D341Med (cell line): ENCODE measurements at places on chromosomes 3 and 15.

DNA sequence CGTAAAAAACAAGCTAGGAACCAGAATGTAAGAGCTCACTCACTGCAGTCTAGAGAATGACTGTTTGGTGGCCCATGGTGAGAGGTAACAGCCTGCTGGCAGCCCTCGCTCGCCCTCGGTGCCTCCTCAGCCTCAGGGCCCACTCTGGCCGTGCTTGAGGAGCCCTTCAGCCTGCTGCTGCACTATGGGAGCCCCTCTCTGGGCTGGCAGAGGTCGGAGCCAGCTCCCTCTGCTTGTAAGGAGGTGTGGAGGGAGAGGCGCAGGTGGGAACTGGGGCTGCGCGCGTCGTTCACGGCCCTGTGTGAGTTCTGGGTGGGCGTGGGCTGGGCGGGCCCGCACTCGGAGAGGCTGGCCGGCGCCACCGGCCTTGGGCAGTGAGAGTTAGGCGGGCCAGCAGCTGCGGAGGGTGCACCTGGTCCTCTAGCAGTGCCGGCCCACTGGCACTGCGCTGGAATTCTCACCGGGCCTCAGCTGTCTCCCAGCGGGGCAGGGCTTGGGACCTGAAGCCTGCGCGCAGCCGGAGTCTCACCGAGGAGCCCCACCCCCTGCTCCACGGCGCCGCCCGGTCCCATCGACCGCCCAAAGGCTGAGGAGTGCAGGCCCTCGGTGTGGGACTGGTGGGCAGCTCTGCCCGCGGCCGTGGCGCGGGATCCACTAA is 420.6 kb downstream of the RBMS3 start:
- DNase-seq, result no peak

DNA sequence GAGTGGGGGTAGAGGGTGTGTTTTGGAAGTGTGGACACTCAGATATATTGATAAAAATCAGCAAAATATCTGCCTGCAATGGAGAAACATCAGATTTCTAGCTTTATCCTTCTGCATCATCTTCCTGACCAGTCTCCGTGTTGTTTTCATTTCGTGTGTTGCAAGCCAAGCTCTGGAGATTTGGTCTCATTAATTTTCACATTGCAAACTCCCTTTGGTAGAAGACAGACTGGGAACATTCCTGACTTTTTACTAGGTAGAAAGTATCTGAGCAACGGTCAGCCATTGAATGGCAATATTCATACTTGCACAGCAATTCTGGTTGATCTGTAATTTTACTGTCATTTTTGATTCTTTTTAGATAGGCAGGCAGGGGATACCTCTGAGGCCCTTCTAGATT is 30.4 kb downstream of the FSTL1 start:
- DNase-seq, result no peak

DNA sequence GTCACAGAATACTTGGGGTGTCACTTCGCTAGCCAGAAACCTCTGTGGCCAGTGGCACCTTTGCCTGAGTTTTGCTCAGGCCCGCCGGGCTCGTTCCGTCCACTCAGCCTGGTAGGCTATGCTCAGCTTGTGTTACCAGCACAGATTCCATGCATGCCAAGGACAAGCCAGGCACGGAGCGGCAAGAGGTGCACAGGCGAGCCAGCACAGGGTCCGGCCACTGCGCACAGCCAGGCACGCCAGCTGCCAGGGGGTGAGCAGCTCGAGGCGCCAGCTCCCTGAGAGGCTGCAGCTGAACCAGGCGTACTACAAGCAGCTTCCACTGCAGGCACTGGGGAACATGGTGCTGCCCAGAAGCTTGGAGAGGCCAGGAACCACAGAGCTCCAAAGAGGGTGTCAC is 14.7 kb downstream of the PCYT1A start:
- DNase-seq, result no peak

DNA sequence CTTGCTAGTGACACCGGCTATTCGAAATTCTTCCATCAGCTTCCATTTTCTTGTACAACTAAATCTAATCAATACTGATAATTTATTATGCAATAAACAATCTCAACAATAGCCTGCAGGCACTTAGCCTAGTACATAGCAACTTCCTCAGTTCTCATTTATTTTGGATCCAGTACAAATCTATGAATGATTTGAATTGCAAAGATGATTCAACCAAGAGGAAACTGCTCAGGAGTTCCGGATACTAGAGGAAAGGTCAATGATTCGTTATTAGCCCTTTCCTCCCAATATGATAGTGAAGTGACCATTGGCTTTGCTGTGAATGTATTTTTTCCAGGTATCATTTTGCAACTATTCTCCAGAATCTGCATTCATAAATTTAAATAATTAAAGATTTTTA is 827.0 kb downstream of the CADM2 start:
- no peak for DNase-seq

GRCh38 chr3:126031981-126032471 is 51.9 kb downstream of the SLC41A3 start:
- peak; percentile 5 for DNase-seq

DNA sequence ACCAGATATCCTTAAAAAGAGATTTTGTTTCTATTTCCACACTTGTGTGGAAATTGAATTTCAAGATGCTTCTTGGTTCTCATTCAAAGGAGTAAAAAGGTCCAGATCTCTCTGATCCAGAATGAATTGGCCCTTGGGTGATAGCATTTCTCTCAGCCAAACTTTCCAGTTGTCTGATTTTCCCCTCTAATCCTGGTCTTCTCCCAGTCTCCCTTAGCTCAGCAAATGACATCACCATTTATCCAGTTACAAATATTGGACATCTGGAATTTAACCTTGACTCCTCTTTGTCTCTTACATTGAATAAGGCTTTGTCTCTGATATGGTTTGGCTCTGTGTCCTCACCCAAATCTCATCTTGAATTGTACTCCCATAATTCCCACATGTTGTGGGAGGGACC is 10.2 kb upstream of the FGF7 start:
- DNase-seq, result no peak

DNA sequence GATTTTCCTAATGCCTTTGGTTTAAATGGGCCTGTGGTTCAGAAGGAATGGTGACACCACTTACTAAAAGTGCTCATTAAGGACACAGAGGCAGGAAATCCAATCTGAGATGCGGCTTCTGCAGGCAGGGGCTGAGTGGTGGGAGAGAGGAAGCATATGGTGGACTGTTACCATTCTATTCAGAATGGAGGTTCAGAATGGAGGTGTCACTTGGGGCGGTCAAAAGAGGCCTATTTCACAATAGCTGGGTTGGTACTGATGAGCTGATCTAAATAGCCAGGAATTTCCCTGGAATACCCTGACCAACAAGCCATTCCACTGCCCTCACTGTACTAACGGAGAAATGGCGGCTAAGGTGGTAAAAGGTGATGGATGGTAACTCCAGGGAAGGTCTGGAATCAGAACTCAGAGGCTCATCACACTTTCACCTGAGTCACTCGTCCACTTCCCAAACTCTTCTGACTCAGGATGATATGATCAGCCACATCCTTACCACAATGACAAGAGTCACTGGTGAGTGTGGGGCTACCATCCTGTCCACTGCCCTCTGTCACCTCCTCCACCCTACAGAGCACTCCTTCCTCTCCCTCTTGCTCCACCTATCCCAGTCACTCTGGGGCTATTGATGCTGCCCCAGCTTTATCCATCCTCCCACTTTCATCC is 15.7 kb downstream of the RFT1 start:
- no peak for DNase-seq

DNA sequence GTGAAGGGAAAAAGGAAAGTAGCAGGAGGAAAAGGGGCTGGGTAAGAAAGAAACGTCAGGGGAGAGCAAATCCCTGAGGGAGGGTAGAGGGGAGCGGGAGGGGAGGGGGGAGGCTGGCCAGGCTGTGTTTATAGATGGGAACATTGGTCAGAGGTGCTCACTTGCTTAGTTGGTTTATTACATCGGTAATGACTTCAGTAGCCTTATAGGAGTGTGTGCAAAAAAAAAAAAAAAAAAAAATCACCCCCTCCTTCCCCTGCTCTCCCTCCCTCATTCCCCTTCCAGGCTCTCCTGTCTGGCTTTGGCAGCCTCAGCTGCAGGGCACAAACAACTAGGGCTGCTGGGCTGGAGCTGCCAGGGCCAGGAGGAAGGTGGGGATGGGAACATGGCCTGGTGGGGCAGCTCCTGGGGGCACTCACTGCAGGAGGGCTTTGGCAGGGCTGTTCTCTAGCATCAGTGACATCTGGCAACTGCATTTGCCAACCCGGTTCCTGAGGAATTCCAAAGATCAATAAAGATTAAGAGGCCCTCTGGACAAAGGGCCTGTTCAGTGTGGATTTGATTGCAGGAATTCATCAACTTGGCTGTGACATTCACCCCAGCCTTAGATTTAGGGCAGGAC is 334.5 kb upstream of the FRG2C start:
- DNase-seq, result no peak

DNA sequence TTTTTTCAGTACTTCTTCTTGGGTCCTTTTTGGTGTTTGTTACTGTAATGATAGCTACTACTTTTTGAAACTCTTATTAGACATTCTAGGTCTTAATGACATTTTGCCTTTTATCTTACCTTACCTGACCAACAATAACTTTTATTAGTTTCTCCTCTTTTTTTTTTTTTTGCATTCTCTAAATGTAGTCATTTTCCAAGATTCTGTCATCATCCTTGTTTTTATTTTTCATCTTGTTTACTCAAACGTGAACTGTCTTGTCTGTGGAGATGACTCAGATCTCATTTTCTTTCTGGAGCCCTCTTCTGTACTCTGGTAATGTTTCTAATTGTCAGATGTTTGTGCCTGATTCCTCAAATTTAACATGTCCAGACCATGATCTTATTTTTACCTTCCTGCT is 2.9 kb downstream of the ABHD5 start:
- no peak for DNase-seq

GRCh38 chr3:116897382-116897781 is 187.8 kb downstream of the TUSC7 start:
- no peak for DNase-seq

- DNase-seq, result no peak
Measured at GRCh38 chr3:127089486-127090145, 103.3 kb upstream of the PRR23E start.
